ENCODE measurements at places on chromosomes 1 and 21.

DNA sequence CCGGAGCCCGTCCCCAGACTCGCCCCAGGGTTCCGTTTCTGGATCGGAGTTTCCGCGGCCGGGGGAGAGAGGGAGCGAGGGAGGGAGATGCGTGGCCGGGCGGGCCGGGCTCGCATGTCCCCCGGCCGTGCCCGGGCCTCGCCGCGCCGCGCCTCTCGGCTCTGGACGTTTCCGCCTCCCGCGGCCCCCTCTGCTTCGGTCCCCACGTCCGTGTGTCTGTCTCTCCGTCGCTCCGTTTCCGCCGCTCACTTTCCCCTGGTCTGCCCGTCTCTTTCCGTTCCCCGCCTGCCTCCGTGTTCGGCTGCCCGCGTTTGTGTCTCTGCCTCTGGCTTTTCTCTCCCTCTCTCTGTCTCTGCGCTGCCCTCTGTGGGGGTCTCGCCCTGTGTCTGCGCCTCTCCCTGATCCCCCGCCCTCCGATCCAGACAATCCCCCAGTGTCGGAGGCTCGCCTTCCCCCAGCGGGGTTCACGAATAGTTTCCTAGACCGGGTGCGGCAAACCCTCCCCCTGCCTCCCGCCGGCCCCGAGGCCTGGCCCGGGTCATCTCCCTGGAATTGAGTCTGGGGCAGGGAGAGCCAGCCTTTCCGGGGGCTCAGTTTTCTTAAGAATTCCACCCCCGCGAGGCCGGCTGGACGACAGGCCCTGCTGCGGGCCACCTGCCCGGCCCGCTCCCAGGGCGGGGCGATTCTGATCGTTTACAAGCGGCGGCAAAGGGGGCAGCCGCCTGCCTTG lies 735 bp downstream of the NBL1 start:
- DNase-seq = no peak

GRCh38 chr1:115423776-115424175 lies 85.7 kb upstream of the NGF start:
- DNase-seq = no peak

GRCh38 chr1:78339490-78339889 lies 151.3 kb upstream of the PTGFR start:
- no peak for DNase-seq

DNA sequence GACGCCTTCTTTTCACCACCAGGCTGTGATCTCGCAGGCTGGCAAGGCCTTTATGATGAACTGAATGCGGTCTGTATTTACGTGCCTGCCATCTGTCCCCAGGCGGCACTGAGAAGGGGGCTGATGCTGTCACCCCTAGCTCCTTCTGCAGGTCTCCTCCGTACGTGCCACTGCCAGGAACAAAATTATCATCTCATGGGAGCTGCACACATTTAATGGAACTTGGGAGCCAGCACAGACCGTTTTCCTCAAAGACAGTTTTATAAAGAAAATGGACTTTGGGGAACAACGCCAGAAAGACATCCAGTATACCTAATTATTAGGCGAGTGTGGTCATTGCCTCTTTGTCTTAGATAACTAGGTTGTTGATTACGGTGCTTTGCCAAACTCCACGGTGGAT lies 434.5 kb downstream of the KIF26B start:
- DNase-seq = no peak

GRCh38 chr1:177209357-177209756 lies 38.6 kb downstream of the BRINP2 start:
- no peak for DNase-seq

GRCh38 chr1:214660900-214661299 lies 57.9 kb downstream of the CENPF start:
- DNase-seq = no peak

GRCh38 chr1:14974361-14974760 lies 179.2 kb upstream of the TMEM51 start:
- no peak for DNase-seq

DNA sequence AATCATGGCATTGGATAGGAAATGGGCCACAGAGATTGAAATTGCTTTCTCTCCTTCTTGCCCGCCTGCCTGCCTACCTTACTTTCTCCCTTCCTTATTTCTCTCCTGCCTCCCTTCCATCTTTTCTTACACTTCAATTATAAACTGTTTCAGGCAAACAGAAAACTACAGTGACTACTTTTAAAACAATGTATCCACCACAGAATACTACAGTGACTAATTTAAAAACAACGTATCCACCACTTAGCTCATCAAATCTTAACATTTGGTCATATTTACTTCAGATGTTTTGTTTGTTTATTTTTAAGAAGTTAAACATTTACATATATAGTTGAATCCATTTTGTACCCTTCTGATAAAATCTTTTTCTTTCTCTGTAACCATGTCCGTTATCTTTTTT lies 54.4 kb downstream of the SNRPE start:
- DNase-seq = no peak

GRCh38 chr1:108801101-108801500 lies 54.6 kb downstream of the STXBP3 start:
- no peak for DNase-seq

- DNase-seq = no peak
Measured at GRCh38 chr1:38775175-38775845, 84.3 kb downstream of the RRAGC start.

- DNase-seq = no peak
Measured at GRCh38 chr1:101030881-101031280, 5.3 kb upstream of the DPH5 start.

DNA sequence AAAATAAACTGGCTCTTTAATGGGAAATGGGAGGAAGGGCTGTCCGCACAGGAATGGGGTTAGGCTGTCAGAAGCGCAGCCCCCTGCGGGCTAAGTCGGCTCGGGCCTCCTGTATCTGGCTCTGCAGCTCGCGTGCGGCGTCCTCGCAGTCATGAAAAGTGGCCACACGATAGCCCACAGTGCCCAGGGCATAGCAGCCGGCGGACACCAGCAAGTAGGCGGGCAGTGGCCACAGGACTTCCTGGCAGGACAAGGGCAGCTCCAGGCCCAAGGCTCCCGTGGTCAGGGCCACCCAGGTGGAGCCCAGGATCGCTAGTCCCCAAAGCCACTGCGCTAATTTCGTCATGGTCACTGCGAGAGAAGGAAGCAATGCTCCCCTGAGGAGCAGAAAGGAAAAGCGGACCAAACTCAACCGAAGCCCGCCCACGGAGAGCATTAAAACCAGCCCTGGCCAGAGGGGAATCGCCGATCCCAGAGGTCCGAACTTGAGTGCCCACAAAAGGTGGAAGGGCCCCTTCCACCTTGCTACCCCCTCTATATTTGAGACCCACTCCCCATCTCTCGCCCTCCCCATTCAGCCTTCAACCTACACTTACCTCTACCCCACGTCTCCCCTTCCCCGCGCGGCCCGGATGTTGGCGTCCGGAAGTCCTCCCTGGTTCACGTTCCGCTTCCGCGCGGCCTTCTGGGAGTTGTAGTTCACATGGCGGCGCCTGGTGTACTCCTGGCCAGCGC lies at the start of gene DPM3:
Gene DPM3 (minus strand): TSS at position 637 of the 735 bp plus-strand sequence. CDS start 291 bp downstream, at position 346.
- DNase-seq = peak; percentile 74

DNA sequence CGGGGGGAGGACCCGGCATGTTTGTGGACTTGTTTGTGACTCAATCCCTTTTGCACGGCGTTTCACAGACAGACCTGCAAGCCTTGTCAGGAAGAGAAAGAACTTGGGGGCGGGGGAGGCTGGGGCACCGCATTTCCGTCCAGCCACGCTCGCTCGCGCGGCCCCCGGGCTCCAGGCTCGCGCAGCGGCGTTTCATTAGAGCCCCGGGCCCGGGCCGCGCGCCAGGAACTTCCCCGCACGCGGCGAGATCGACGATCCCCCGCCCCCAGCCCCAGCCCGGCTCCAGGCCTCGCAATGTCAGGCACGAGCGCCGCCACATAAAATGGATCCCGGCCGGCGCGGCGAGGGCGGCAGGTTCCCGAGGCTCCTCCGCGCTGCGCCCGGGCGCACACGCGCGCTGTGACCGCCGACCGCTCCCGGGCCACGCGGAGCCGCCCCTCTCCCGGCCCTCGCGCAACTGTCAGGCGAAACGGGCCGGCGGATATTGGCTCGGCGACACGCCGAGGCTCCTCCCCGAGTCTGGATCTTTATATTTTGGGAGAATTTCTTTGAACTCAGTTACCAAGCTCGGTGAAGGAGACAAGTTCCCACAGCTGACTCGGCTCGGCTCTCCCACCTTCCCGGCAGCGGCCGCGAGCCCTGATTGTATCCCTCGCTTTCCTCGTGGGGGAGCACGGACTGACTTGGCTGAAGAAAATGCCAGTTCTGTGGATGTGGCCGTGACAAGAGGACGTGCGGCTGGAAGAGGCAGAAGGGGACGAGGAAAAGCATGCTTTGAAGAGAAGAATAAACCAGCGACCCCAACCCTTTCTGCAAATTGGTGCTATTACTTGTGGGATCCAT lies at the start of gene KIF26B:
Gene KIF26B (plus strand): TSS at position 557 of the 843 bp plus-strand sequence. CDS start 440 bp downstream, outside the sequence.
- peak; percentile 48 for DNase-seq

DNA sequence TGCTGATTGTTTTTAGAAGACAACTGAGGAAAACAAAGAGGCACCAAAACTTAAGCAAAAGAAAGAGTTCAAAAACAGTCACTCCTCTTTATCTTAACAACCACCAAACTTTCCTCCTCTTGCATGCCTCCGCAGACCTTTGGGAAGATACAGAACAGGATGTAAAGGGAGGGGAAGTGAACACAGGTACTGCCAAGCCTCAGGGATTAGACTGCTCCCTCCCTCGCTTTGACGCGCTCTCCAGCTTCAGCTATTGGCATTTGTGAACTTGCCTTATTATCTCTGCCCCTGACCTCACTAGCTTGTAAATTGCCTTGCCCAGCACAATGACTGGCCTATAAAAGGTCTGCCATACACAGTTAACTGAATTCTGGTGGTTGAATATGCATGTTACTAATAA lies 4.8 kb upstream of the SRP9 start:
- no peak for DNase-seq

DNA sequence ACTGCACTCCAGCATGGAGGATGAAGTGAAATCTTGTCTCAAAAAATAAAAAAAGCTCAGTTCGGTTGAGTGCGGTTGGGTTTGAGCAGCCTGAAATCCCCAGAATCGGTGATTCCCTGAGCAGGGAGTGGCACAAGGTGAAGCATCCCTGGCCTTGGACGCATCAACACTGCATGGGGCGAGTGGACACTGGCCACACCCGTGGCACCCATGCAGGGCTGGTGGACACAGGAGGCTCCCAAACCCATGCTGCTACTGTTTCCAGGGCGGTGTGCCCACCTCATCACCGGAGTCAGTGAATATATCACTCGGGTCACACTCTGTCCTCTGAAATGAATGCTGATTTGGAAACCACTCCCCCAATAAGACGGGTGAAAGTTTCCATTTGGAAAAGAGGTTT lies 53.4 kb upstream of the ACTRT2 start:
- no peak for DNase-seq
